ENCODE measurements at places on chromosomes 6 and 20.

- peak; percentile 25 for DNase-seq
Measured at GRCh38 chr6:79630883-79631692, at the start of gene SH3BGRL2. Gene SH3BGRL2 (plus strand): TSS chr6:79631329. CDS start chr6:79631462, 133 bp downstream.

DNA sequence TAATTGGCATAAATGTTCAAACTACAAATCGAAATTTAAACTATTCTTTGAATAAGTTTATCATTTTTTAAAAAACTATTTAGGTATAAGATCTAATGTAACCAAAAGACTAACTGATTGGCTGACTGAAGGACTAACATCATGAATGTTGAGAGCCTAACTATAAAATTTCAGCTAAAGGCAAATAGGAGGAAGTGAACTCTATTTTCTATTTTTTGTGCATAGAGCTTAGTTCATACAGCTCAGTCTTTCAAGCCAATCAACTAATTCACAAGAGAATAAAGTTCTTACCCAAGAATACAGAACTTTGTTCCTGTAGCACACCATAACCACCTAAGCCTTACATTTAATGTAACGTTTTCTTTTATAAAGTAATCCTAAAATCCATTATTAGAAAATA lies 46.3 kb upstream of the STXBP5 start:
- no peak for DNase-seq

DNA sequence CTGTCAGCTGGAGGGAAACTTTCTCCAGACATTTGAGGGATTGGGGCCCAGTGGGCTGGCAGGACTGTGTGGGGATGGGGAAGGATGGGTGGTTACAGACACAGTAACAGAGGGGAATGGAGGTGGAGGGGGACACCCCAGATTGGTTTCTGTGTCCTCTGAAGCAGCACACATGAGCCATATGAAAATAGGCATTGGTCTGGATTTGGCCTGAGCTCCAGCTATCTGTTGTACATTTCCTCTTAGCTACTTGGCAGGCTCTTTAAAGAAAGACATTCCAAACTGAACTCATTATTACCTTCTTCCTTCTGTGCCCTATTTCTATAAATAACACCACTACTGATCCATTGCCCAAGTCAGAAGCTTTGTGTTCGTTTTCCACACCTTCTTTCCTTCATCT lies 72.0 kb upstream of the PRL start:
- no peak for DNase-seq

GRCh38 chr20:35017099-35017835 lies 61.6 kb downstream of the MYH7B start:
- no peak for DNase-seq

DNA sequence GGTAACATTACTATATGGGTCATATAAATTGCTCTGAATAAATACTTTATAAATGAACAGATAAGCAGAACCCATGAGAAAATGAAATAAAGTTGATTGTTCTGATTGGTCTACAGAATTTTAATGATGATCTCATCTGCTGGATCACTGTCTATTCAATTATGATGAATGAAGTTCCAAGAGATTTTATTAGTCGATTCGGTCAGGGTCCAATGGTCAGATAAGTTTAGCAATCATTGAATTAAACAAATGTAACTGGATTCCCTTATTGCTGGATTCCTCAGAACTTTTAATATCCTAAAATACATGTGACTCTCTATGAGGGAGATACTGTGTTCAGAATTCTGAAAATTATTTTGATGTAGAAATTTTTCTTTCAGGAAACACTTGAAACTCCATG lies 715.2 kb downstream of the EPM2A start:
- no peak for DNase-seq

- no peak for DNase-seq
Measured at GRCh38 chr20:53195876-53196610, 223.9 kb downstream of the TSHZ2 start.

- DNase-seq = no peak
Measured at GRCh38 chr6:53727748-53728147, 62.2 kb upstream of the KLHL31 start.

- no peak for DNase-seq
Measured at GRCh38 chr20:49779972-49780371, 32.7 kb upstream of the SLC9A8 start.

DNA sequence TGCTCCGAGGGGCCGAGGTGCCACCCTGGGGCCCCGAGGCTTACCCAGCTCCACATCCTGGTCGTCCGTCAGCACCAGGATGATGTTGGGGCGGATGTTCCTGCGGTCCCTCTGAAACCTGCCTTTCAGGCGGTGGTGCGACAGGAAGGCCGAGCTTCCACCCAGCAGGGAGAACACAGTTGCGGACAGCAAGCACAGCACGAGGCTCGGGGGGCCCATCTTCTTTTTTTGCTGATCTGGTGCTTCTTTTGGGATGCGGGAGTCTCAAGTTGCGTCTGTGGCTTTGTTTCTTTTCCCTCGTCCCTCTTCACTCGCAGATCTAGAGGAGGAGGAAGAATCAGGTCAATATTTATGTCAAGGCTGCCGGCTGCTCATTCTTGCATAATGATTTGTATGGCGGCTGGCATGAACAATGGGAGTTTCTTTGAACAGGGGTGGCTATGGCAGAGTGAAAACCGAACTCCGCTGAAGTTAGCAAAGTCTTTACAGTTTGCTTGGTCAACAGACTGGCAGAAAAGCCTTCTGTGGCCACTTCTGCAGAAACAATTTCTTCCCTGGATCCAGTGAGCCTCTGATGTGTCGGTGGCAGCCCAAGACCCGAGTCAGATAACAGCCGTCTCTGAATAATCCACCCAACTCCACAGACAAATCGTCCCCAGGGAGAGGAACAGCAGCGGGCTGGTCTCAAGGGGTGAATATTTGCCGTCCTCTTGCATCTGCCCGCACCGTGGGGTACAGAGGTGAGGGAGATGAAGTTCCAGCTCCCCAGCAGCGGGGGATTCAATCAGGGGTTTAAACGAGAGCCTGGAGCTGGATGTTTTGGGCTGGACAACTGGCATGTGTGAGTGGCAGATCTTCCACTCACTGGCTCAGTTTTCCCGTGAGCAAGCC lies 27.9 kb downstream of the SULF2 start:
- no peak for DNase-seq

- DNase-seq = no peak
Measured at GRCh38 chr20:25039697-25040437, 18.1 kb downstream of the ACSS1 start.

- DNase-seq = no peak
Measured at GRCh38 chr20:61371501-61372136, 119.6 kb downstream of the CDH4 start.

DNA sequence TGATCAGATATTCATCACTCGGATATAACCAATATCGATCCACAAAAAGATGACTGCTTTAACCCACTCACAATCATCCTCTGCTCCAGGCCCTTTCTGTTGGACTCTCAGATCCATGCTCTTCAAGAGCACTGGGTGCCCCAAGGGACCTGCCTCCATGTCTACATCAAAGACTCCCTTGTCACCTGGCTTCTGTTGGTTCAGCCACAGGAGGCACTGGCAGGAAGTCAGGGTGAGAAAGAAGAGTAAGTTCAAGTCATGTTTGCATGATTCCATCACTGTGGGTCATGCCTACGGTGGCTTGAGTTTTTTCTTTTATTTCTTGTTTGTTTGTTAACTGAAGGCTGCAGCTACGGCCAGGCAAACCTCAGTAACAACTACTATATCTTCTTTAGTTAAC lies 243.3 kb downstream of the ADGRG6 start:
- DNase-seq = no peak

DNA sequence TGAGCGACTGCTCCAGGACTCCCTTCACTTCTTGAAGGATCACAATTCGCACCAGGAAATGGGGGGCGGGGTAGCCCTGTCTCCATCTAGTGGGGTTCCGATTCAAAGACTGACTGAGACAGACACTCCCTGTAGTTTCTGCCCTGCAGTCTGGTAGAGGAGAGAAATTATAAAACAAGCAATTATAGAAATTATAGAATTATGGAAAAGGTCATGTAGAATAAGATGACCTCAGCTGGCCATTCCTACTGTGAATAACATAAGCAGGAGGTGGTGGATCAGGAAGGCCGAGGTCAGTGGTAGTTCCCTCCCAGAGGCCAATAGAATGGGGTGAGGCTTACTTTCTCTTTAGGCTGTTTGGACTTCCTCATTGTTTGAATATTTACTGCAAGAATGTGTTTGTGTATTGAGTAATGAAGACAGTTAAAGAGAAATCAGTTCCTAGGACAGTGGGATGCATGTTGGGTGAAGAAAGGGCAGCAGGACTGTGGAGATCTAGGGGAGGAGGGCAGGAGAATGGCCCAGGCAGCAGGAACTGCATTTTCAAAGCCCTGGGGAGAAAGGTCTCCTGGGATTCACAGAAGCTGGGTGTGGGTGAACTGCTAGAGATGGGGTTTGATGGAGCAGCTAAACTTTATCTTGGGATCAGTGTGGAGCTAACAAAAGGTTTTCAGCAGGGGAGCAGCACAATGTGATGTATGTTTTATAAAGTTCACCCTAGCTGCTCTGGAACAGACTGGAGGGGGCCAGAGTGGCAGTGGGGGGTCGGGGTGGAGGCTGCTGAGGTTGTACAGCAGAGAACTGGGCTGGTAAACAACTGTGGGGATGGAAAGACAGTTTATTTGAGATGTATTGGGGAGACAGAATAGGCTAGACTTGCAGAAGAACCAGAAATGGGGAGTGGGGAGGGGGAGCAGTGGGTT lies 2.1 kb downstream of the ZNF341 start:
- no peak for DNase-seq

DNA sequence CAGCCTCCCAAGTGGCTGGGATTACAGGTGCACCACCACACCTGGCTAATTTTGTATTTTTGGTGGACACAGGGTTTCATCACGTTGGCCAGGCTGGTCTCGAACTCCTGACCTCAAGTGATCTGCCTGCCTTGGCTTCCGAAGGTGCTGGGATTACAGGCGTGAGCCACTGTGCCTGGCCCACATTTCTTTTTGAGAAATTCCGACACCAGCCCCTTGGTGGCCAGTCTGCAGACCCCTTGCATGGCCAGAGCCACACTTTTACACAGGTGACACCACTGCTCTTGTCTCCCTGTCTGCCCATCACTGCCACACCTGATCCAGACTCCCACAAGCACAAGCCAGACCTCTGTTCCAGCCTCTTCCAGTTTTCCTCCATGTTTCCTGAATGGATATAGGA lies 33.0 kb downstream of the SRSF3 start:
- no peak for DNase-seq

Data from activated naive CD4-positive, alpha-beta T cell treated with anti-CD3 and anti-CD28 coated beads, Interleukin-2, amount 50 U/mL, for 72 hours (primary cell).